ENCODE measurements at places on chromosomes 5 and 9. TPM values are rescaled to one million over a fixed set of nuclear protein-coding genes. Genes with fewer than 3 reads are reported as not detected.

The ARL14EPL gene
- not detected for total RNA-seq

The ADAM19 gene
- total RNA-seq = 9.5 TPM

The PCDHA4 gene
- total RNA-seq = 3.5 TPM

DNA sequence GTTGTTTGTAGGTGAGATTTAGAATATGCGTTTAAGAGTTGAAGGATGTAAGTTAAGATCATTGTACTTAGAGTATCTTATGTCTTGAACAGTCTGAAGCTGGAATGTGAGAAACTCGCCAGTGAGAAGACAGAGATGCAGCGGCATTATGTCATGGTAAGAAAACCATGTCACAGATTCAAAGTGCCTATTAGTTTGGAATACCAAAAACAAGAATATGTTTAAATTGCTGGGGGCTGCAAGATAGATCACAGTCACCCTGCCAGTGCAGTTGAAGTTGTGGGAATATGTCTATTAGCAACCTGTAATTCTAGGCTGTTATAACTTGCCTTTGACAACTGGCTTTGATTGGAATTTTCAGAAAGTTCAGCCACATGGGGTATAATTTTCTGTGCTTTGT is 3.0 kb downstream of the TLE4 start:
- H3K27me3 ChIP-seq = no peaks in the 10 kb centered on the region
- peak overlapping the region; percentile 81 for H3K4me3 ChIP-seq
- no peak overlapping the region for H3K27ac ChIP-seq

DNA sequence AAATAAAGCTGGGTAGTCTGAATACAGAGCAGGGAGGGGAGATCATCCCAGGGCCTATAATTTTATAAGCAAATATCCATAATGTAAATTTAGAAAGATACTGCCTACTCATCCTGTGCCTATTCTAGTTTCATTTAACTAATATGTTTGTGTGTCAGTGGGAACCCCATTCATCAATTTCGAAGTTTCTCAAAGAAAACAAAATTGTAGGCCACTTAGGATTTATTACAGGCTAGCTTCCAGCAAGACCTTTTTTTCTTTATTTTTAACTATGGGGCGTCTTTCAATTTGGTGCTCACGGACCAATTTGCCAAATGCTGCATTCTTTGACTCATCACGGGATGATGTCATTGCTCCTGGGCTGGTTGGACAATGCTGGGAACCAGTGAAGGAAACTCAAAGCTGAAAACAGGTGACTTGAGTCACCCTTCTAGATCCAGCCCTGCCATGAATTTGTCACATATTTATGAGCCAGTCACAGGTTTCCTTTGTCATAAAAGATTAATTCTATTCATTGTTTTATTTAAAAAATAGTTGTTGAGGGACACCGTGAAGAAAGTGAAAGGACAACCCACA is 13.4 kb downstream of the PCSK5 start:
- peaks cover 4% of the 10 kb centered on the region for H3K36me3 ChIP-seq
- H3K4me1 ChIP-seq = peaks cover 7% of the 10 kb centered on the region
- H3K4me3 ChIP-seq = no peak overlapping the region
- no peak overlapping the region for H3K27ac ChIP-seq
- H3K27me3 ChIP-seq = no peaks in the 10 kb centered on the region

DNA sequence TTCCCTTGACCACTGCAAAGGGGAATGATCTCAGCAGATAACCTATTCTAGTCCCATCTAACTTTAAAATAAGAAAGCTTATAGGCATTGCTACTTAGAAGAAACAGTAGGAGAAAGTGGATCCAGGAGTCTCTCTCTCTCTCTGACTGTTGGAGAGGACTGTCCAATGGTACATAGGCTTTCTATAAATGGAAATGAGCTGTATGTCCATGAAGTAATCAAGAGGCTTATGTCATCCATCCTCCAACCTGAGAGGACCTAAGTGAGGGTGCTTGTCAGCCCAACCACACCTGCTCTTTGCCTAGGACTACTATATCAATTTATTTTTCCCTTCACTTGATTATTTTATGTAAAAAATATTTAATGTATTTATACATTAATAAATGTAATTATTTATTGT is 172.3 kb downstream of the PAPPA start:
- DNase-seq = no peak
- no peaks in the 10 kb centered on the region for H3K36me3 ChIP-seq
- H3K4me3 ChIP-seq = no peak overlapping the region
- H3K27me3 ChIP-seq = no peaks in the 10 kb centered on the region

GRCh38 chr9:127067603-127068220 is 54.7 kb downstream of the ANGPTL2 start:
- H3K4me3 ChIP-seq = no peak overlapping the region
- H3K4me1 ChIP-seq = peaks cover 5% of the 10 kb centered on the region
- no peak for DNase-seq

- H3K4me1 ChIP-seq = no peaks in the 10 kb centered on the region
- no peak overlapping the region for H3K4me3 ChIP-seq
- no peak for DNase-seq
Measured at GRCh38 chr5:115820846-115821245, 4.4 kb upstream of the CDO1 start.
